ENCODE measurements at places on chromosomes 1 and 21.

GRCh38 chr21:28442624-28443023, 550.1 kb downstream of the LTN1 start:
- DNase-seq, result no peak

DNA sequence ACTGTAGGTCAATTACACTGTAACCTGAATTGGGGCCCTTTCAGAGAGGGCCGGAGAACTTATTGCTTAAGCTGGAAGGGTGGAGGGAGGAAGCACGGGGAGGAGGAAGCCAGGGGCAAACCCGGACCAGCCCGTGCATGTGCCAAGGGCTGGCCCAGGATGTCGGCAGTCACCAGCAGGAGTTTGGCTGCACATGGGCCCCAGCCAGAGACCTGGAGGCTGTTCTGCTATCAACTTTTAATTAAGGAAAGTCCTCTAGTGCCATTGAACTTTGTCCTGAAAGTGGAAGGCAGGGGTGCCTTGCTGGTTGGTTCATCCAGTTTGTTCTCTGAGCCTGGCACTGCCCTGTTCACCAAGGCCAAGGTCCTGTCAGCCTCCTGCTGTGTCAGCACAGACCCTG, 200.8 kb upstream of the VAMP3 start:
- no peak for DNase-seq

DNA sequence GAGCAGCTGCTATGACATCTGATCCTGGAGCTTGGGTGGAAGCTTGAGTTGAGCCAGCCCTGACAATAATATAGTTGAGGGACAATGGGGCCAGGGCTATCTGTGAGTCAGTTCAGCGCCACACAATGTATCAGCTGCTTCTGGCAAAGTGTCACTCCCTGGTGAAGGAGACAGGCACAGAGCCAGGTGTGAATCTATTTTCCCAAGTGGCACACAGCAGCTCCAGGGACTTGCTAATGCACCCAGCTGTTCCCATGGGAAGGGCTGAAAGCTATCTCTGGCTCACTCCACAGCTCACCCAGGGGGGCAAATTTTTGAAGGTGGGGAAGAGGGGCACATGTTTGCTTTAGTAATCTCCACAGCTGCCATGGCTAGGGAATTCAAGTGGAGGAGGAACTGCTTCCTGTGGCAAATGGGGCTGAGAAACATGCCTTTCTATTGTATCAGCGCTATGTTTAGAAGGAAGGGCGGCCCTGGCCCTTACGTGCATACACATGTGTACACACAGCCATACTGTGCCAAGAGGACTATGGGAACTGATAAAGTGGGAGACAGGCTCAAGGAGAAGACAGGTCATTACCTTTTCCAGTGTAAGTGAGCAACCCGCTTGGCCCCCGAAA, 2.2 kb downstream of the CYB5R1 start:
- no peak for DNase-seq

GRCh38 chr1:61013946-61014667, 68.3 kb upstream of the NFIA start:
- DNase-seq, result no peak

- no peak for DNase-seq
Observed at GRCh38 chr21:21813934-21814333, 815.7 kb downstream of the NCAM2 start.

DNA sequence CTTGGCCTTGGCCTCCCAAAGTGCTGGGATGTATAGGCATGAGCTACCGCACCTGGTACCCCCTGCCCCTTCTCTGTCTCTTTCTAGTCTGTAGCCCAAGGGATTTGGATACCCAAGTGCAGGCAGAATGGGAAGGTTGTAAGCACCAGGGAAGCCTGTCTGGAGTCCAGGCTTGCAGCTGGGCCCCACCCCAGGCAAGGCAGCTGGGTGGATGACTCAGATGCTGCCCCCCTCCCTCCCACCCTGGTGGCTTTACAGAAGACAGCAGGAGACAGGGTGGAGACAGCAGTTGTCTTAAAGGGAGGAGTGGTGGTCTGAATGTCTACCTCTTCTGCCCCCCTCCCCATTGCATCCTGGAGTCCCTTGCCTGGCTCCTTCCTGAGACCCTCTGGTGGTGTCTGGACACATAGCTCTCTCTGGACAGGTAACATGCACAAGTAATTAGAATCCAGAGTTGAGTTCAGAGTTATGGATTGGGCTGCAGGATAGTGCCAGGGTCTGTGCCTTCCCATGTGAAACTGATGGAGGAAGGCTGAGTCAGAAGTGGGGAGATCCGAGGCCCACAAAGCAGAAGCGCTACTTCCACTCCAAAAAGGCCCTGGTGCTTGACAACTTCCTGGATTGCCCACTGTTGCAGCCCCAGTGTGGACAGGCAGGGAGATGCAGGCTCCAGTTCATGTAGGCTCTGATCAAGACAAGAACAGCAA, 5.1 kb downstream of the LMNA start:
- no peak for DNase-seq

- peak; percentile 91 for DNase-seq
Observed at GRCh38 chr1:23184212-23184934, 15.7 kb upstream of the LUZP1 start.

GRCh38 chr1:4805987-4806386, 151.6 kb downstream of the AJAP1 start:
- DNase-seq, result no peak

- no peak for DNase-seq
Observed at GRCh38 chr1:92707292-92707691, 77.6 kb downstream of the EVI5 start.

GRCh38 chr1:214329470-214330220, 48.7 kb downstream of the SMYD2 start:
- no peak for DNase-seq

GRCh38 chr1:108560189-108560873, 431 bp downstream of the EEIG2 start:
- DNase-seq, result peak; percentile 68

DNA sequence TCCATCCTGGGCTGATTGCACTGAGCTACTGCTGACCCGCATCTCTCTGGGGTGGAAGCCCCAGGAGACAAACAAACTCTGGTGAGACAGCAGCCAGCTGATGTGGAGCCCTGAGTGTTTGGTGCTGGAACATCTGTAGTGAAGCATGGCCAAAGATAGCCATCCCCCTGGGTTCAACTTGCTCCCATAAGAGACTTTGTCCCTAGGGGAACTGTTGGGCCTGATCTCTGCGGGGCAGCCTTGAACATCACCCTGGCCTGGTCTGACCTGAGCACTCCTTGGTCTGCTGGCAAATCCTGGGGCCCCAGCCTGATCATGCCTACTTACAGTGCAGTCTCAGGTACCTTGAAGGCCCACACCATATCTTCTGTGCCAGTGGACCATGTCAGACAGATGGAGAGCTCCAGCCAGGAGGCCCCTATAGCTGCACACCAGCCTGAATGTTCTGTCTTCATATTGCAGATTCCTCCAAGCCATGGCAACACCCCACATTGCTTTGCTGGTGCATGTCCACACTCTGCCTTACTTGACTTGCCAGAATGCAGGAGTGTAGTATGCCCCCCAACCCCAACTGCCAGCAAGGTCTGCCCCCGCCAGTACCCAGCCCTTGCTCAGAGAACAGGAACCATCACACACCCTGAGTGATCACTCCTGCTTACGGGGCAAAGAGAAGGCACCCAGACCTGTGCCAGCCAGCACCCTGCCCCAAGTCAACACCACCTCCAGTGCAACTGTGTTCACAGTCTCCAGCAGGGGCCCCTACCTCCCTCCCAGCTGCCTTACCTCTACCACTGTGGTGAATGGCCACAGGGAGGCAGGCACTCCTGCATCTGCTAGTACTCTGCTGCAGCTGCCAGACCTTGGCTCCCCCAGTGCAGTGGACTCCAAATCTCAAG, 690.5 kb upstream of the NR5A2 start:
- peak; percentile 37 for DNase-seq

DNA sequence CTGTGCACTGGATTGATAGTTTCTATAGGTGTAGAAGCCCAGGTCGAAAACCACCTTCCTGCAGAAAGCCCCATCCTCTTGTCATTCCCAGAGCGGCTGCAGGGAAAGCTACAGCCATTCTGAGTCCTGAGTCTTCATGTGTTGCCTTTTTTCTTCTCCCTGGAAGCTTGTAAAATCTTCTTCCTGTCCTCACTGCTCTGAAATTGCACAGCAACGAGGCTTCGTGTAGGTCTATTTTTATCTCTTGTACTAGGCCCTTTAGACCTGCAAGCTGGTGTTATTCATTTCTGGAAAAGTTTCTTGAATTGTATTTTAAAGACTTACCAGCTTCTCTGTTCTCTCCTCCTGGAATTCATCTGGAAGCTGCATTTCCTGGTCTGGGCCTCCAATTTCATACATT, 44.2 kb upstream of the ETS2 start:
- no peak for DNase-seq

- no peak for DNase-seq
Observed at GRCh38 chr1:4969556-4970129, 315.2 kb downstream of the AJAP1 start.

DNA sequence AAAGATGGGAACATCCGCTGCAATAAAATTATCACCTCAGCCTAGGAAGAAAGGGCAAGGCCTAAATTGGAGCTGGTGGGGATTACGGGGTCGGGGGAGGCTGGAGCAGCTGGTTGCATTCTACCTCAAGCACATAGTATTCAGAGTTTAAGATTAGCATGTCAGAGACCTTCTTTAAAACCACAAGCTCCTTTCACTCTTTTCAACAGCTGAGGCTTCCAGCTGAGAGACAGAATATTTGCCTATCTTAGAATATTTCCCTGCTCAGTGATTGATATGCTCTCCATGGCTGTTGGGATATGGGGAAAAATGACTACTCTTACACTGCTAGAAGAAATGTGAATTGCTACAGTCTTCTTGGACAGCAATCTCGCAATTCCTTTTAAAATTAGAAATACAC, 248.6 kb downstream of the TBX15 start:
- peak; percentile 49 for DNase-seq

DNA sequence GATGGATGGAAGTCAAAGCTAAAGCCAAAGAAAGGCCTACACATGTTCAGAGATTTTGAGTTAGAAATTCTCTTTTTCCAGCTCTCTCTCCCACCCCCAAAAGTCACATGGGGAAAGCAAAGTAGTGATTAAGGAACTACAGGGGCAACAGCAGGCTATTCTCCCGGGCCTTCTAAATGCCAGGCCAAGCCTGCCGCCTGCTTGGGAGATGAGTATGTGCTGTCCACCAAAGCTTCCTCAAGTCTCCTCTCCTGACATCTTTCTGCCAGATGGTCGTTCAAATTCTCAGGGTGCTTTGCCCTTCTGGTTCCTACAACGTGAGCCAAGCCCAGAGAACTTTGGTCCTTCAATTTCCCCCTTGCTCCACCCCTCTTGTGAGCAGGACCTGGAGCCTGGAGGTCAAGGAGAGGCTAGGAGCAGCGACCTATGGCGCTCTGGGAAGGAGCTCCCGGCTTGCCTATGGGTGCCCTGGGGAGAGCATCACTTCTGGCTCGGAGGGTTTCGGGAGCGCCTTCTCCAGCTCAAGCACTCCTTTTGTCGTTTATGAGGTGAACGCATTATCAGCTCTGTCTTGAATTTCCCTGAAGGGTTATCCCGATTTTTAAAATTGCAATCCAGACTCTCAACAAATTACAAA, 4.4 kb upstream of the PRRX1 start:
- DNase-seq, result no peak

DNA sequence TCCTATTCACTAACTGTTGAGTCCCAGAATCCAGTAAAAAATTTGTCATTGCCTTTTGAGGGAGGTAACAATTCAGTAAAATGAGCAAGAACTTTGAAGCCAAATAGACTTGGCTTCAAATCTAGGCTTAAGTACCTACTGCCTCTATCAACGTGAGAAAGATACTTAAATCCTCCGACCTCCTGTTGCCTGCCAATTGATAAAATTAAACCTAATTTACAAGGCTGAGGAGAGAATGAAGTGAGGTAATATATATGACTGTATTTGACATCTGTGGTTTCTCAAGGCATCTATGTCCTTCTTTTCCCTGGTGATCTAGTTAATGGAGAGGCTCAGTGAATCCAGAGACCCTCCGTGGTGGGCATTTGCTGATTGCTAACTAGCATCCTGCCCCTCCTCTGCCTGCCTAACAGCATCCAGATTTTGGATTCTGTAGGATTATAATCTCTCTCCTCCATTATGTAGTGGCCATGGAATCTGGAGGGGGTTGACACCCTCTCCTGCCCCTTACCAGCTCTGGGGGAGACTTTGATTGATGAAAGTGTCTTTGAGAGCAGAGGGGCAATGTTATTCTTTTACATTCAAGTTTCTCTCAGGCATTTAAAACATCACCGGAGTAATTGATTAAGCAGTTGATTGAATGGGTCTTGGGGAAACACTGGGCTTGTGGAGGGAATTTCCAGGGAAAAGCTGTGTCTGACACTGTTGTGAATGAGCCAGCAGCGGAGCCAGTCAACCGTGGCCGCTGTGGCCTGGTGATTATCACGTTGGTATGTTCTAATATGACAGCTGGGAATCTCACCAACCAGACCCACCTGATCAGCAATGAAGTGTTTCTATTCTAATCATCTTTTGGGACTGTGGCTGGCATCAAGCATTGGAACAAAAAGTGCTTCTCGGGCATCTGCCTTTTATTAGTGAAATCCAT, 140.7 kb upstream of the FAM78B start:
- no peak for DNase-seq

DNA sequence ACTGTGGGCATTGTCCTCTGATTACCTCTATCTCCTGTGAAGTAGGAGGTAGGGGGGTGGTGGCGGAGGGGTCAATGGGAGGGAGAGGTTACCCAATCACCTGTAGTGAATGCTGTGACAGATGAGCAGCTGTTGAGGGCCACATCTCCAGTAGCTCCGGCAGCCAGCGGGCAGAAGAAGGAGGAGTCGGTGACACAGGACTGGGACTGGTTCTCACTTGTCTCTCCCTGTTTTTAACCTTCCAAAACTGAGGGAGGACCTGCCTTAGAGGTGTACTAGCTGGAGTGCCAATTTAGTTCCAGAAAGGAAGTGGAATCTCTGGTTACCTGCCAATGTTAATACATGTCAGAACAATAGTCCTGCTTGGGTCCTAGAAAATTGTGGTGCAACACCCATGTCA, 56.2 kb upstream of the ENAH start:
- no peak for DNase-seq

- no peak for DNase-seq
Observed at GRCh38 chr1:59096501-59096900, 200.4 kb upstream of the FGGY start.

GRCh38 chr1:205376739-205377138, 20.0 kb upstream of the KLHDC8A start:
- DNase-seq, result no peak
